Activated gamma-delta T cell treated with anti-CD3 and anti-CD28 coated beads, Interleukin-2, amount 50 U/mL, for 16 hours (primary cell): ENCODE measurements at places on chromosomes 2 and 18.

- no peak for DNase-seq
These were observed 68.9 kb downstream of the SATB2 start for GRCh38 chr2:199388728-199389268.

- no peak for DNase-seq
These were observed 254.6 kb downstream of the LOXHD1 start for GRCh38 chr18:46402396-46402795.

- no peak for DNase-seq
These were observed 168.5 kb upstream of the LRRTM1 start for GRCh38 chr2:80473069-80473468.

DNA sequence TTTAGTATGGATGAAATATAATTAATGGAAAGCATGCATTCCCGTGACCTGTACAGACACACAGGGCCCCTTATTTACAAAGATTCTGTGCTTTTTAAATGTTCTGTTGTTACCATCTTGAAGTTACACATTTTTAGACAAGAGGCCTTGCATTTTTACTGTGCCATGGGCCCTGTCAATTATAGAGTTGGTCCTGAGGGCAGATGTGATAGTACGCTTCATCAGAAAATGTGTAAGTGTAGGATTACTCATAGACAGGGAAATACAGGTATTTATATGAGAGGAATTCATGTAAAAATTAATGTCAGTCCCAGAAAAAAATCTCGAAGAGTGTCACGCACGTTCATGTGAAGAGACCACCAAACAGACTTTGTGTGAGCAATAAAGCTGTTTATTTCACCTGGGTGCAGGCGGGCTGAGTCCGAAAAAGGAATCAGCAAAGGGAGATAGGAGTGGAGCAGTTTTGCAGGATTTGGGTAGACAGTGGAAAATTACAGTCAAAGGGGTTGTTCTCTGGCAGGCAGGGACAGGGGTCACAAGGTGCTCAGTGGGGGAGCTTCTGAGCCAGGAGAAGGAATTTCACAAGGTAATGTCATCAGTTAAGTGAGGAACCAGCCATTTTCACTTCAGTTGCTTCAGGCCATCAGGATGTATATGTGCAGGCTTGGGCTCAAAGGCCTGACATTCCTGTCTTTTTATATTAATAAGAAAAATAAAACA is 12.2 kb upstream of the ALPK2 start:
- DNase-seq = no peak

DNA sequence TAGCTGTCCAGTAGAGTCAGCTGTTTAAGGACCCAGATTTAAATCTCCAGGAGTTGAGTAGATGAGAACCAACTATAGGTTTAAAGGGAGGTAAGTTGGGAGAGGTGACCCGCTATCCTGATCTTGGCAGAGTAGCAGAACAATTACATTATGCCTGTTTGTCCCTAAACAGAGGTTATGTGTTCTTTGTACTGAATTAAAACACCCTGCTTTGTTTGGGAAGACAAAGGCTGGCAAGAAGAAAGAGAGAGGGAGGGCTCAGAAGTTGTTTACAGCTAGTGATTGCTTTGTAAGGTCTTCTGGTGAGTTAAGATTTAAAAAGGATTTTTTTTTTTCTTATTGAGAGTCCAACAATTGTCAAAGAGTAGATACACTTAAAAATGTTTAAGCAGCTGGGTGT is 37.3 kb downstream of the USP14 start:
- no peak for DNase-seq

DNA sequence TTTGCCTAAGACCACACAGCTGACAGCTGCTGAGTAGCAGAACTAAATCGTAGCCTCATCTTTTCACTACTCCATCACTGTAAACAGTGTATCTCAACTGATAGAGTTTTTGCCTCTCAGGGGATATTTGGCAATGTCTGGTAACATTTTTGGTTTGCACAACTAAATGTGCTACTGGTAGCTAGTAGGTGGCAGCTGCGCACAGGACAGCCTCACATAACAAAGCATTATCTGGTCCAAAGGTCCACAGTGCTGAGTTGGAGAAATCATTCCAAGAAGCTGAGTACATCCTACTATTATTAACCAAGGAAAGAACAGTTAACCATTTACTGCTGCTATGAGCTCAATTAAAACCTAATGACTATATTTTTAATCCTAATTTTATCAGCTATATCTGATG is 6.1 kb upstream of the CCDC102B start:
- DNase-seq = no peak

DNA sequence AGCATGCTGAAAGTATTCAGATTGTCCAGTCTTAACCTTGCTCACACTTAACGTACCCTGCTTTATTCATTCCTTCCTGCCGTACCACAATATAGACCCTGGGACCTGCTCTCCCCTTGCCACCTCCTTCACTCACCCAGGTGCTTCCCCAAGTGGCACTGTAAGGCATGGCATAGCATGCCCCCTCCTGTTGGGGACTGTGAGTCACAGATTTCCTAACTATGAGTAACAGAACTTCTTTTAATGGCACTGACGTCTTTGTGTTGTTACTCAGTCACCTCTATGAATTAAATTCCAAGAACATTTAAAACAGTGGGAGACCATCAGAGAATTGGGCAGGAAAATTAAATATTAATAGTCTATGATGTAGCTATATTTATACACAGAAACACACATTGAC is 117.2 kb downstream of the CTNNA2 start:
- DNase-seq = no peak
